BJ (cell line): ENCODE measurements at places on chromosomes 16 and 17.

DNA sequence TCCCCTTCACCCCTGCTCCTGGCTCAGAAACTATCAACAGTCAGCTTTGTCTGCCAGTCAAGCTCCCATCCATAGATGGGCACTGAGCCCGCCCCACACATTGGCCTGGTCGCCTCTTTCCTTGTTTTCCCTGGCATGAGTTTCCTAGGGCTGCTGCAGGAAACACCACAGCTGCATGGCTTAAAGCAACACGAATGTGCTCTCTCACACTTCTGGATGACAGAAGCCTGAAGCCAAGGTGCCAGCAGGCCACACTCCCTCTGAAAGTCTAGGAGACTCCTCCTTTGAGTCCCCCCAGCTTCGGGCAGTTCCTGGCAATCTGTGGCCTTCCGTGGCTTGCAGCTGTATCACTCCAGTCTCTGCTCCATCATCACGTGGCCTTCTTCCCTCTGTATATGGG, 69.9 kb downstream of the TBC1D16 start:
- DNase-seq, result no peak

- no peak for DNase-seq
Observed at GRCh38 chr17:80475910-80476876, at the start of gene NPTX1. NPTX1 (minus strand) TSS chr17:80476607; CDS start chr17:80476446, 161 bp downstream.

GRCh38 chr17:11035681-11036080, 197.8 kb upstream of the PIRT start:
- no peak for DNase-seq

- DNase-seq, result no peak
Observed at GRCh38 chr17:10648956-10649355, 8.2 kb downstream of the MYH3 start.

DNA sequence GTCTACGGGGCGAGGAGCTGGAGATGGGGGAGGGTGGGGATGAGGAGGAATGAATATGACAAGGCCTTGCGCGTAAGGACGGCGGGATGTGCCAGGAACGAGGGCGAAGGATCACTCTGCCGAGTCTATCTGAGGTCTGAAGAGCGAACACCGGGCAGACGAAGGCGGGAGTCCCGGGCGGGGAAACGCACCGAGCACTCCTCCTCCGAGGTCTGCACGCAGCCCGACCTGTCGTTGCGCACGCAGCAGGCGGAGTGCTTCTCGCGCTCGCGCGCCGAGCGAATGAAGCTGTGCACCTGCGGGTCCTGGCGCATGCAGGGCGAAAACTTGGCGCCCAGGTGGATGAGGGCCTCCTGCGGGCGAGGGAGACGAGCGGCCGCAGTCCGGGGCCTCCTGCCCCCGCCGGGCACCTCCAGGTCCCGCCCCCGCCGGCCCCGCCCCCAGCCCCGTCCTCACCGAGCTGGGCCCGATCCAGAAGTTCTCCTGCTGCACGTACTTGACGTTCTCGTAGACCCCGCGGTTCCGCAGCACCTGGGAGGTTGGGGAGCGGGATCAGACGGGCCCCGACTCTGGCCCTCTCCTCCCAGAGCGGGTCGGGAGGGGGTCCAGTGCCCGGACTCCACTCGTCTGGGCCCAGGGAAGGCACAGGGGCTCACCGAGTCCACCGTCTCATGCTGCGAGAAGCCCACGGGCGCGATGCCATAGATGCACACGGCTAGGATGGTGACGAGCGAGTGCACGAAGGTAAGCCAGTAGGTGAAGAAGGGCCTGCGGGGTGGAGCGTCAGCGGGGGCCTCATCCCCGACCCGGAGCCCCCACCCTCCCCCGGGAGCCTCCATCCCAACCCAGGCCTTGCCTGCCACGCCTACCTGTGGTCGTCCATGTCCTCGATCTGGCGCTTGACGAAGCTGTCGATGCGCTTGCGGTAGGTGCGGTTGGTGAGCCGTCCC, 7.6 kb downstream of the SNRNP25 start:
- no peak for DNase-seq

DNA sequence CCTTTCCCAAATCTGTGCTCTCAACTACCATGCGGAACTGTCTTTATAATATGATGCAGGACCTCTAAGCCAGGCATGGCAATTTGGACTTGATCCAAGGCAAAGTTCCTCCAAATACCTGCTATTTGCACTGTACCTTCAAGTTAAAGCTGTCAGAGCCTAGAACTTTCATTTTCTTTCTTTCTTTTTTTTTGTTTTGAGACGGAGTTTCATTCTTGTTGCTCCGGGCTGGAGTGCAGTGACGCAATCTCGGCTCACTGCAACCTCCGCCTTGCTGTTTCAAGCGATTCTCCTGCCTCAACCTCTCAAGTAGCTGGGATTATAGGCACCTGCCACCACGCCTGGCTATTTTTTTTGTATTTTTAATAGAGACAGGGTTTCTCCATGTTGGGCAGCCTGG, 51.7 kb downstream of the ARHGAP27 start:
- no peak for DNase-seq

DNA sequence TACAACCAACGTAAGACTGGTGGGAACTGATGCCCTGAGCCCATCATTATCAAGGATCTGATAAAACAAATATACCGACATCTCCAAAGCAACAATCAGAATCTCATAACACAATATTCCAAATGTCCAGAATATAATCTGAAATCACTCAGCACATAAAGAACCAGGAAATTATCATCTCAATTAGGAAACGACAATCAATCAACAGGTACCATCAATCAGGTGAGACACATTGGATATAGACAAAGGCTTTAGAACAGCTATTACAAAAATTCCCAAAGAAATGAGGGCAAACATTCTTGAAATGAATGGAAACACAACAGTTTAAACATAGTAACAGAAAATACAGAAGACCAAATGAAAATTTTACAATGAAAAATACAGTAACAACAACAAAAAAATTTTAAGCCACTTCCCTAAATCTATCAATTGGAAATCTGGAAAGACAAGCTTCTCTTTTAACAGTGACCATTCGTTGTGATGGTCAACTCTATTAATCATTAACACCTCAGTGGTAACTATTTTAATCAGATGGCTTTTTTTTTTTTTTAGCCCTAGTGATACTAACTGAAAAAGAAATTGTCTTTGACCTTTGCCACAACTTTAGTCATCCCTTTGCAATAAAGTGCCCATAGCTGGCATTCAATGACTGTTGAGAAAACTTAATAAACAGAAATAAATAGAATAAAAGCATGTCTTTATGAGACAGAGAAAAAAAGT, 70.4 kb downstream of the USP32 start:
- no peak for DNase-seq

GRCh38 chr17:21357696-21358656, 18.2 kb upstream of the KCNJ12 start:
- no peak for DNase-seq

DNA sequence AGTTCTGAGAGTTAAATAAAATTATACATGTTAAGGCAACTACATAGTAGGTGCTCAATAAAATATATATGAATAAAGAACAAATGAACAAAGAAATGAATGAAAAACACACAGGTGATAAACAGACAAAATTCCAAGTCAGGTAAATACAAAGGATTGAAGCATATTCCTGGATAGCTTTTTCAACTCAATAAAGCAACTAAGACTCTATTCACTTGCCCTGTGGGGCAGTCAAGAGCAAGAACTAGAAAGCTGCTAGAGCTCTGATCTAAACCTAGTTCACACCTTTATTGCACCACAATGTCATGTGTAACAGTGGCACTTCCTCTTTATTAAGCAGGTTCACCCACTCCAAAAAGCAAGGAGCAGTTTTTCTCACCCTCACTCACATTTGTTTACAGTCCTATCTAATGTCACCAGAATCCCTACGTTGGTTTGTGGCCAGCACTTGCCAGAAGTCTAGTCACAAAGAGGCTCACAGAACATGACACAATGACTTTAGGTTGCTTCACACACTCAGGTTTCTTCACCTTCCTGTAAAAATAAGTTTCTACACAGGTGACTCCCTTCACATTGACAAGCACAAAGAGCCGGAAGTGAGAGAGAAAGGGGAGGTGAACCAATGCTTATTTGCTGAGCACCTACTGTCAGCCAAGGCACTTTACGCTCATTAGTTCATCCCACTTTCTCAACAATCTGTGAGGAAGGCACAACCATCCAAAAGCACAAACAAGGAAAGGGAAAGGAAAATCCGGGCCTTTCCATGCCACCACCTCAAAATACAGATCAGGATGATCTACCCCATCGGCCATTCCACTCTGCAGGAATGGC, 70.8 kb downstream of the XPO6 start:
- DNase-seq, result no peak

- DNase-seq, result no peak
Observed at GRCh38 chr16:55325458-55326109, 1.6 kb downstream of the IRX6 start.

- no peak for DNase-seq
Observed at GRCh38 chr16:52367821-52368220, 179.1 kb downstream of the TOX3 start.

DNA sequence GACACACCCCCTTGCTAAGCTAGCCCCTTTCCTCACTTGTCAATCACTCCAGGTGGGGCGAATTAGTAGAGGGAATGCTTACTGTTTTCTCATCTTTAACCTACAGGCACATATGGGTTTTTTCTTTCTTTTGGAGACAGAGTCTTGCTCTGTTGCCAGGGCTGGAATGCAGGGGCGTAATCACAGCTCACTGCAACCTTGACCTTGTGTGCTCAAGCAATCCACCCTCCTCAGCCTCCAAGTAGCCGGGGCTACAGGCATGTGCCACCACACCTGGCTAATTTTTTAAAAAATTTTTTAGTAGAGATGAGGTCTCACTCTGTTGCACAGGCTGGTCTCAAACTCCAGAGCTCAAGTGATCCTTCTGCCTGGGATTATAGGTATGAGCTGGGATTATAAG, 38.7 kb upstream of the RHBDL3 start:
- DNase-seq, result no peak

- peak; percentile 18 for DNase-seq
Observed at GRCh38 chr16:11315510-11315909, 29.7 kb upstream of the RMI2 start.

GRCh38 chr17:63435681-63436522, 10.2 kb downstream of the CYB561 start:
- no peak for DNase-seq

DNA sequence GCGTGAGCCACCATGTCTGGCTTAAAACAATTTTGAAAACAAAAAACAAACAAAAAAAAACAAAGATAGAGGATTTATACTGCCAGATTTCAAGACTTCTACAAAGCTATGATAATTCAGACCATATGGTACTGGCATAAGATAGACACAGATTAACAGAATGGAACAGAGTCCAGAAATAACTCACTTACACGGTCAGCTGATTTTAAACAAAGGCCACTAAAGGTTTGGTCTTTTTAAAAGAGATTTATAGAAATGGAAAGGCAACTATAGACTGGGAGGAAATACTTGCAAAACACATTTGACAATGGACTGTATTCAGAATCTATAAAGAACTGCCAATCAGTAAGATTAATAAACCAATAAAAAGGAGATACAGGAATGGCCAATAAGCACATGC, 48.6 kb upstream of the MNT start:
- no peak for DNase-seq

GRCh38 chr17:65589321-65589720, 27.9 kb upstream of the AXIN2 start:
- DNase-seq, result no peak

GRCh38 chr17:64146418-64147109, 16.6 kb upstream of the ERN1 start:
- DNase-seq, result no peak

- no peak for DNase-seq
Observed at GRCh38 chr16:14300705-14301168, 229.6 kb downstream of the MRTFB start.
